ENCODE measurements at places on chromosomes 6 and 20.

- DNase-seq: no peak
These were observed 5.3 kb downstream of the GHRH start for GRCh38 chr20:37256286-37256685.

- no peak for DNase-seq
These were observed 306.5 kb upstream of the HS3ST5 start for GRCh38 chr6:114649298-114649697.

- DNase-seq: no peak
These were observed 82.1 kb downstream of the DLL1 start for GRCh38 chr6:170208651-170209353.

DNA sequence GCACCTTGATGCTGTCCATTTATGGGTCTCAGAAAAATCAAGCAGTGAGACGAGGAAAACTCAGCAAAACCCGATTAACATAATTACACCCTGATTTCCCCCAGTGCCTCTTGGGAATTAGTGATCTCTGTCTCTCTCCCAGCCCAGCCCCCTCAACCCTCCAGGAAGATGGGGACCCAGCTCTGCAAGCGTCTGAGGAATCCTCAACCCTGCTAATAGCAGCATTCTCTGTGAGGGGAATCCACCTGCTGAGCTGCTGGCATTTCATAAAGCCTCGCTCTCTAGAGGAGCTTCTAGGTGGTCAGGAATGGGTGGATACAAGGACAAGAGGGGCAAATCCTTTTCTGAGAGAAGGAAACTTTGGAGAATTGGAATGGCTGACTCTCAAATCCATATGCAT, 13.9 kb downstream of the NR2E1 start:
- DNase-seq: no peak

DNA sequence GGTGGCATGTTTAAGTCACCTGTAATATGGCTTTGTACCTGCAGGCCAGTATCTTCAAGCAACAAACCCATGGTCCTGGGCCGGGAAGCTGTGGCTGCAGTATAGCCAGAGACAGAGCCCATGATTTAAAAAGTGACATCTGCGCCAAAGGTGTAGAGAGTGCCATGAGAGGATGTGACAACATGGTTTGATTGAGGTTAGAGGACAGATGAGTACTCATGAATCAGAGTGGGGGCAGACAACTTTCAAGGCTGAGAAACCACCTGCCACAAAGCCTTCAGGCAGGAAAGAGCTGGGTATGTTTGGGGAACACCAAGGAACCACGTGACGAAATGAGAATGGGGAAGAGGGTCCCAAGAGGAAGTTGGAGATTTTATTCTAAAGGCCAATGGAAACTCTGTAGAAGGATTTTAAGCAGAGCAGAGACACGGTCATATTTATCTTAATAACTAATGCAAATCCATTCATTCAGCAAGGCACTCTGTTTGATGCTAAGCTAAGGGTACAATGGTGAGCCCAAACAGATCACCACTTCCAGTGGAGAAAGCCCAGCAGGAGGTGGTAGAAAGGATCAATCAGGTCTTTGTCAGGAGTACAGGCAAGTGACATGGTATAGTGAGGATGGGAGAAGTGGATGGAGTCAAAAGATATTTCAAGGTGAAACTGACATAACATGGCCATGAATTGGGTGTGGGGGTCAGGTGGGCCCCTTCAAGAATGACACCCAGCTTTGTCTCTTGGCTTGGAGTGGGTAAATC, 3.4 kb upstream of the MICAL1 start:
- DNase-seq: no peak
